ENCODE measurements at places on chromosomes 16 and 17. TPM values are rescaled to one million over a fixed set of nuclear protein-coding genes. Genes with fewer than 3 reads are reported as not detected.

DNA sequence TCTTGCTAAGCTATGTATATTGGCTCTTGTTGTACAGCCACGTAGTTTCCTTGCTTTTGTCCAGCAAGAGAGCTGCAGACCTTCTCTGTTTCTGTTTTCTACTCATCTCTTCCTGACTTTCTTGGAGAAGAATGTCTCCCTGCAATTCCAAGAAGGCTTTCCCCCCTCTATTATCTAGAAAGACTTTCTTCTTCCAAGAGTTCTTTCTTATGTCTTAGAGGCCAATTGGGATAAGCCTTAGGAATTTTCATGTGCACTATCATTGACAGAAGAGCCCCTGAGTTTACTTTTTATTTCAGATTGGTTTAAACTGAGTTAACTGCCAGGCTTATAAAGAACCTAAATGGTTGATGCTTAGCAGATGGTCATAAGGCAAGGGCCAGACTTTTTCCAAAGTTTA, 9.0 kb downstream of the CAPNS2 start:
- DNase-seq: no peak

DNA sequence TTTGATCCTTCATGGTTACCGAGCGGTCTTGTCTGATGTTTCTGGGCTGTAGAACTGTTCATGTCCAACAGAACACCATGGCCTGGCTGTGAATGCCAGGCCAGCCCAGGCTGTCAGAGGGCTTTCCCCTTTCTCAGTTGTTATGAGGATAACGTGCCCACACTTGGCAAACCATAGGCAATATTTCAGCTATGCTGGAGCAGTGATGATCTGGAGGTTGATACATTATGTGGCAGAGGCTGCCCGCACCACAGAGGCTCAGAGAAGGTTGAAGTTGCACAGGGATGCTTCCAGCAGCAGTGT, 92.9 kb downstream of the C16orf78 start:
- DNase-seq: peak; percentile 27

GRCh38 chr17:74778960-74779359, 2.8 kb upstream of the NAT9 start:
- no peak for DNase-seq

DNA sequence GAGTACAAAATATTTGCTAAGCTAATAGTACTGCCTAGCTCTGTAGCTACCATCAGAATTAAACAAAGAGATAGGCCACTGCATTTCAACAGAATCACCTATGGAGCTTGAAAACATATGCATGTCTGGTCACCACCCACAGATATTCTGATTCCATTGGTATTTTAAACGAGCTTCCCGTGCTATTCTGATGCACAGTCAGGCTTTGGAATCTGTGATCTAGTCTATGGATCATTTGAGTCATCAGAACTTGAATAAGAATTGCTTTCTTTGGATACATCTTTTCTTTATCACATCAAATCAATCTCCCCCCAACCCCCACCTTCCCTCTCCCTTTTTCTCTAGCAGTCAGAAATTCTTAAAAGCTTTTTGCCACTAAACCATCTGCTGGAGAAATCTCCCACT, 124.7 kb downstream of the NPIPB5 start:
- no peak for DNase-seq

DNA sequence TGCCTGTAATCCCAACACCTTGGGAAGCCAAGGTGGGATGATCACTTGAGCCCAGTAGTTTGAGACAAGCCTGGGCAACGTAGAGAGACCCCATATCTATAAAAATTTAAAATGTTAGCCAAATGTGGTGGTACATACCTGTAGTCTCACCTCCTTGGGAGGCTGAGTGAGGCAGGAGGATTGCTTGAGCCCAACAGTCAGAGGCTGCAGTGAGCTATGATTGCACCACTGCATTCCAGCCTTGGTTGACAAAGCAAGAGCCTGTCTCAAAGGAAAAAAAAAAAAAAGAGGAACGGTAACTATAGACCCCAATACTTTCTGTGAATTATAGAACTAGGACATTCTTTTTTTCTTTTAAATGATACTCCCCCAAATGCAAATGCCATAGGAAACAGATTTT, 1.8 kb upstream of the TMC5 start:
- no peak for DNase-seq

DNA sequence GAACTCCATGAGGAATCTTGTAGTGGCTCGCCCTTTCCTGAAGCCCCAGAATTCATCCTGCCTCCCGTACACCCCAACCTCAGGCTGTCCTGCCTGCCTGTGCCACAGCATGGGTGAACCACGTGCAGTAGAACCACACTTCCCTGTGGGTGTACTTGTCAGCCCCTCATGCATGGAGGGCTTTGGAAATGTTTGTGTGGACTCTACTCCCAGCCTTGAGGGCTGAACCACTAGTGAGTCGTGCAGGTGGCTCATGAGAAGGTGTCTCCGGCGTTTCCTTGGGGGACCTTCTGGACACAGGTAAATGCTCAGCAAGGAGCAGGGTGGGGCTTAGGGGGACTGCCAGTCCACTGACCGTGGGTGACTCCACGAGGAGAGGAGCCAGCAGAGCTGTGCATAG, 58.7 kb upstream of the ADORA2B start:
- no peak for DNase-seq

GRCh38 chr17:41639492-41640473, 15.4 kb upstream of the KRT17 start:
- no peak for DNase-seq

- DNase-seq: no peak
These were observed 75.5 kb downstream of the SLC5A11 start for GRCh38 chr16:24921229-24921628.

DNA sequence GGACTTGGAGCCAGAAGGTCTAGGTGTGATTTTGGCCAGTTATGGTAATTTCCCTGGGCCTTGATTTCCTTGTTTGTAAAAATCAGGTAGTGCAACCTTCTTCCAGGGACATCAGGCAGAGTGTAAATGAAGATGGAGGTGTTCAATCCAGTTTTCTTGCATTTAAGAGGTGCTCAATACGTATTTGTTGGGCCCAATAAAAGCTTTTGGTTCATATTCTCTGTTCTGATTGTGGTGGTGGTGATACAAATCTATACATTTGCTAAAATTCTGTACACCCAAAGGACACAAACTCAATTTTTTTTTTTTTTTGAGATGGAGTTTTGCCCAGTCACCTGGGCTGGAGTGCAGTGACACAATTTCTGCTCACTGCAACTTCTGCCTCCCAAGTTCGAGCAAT, 6.0 kb downstream of the CD79B start:
- DNase-seq: no peak

DNA sequence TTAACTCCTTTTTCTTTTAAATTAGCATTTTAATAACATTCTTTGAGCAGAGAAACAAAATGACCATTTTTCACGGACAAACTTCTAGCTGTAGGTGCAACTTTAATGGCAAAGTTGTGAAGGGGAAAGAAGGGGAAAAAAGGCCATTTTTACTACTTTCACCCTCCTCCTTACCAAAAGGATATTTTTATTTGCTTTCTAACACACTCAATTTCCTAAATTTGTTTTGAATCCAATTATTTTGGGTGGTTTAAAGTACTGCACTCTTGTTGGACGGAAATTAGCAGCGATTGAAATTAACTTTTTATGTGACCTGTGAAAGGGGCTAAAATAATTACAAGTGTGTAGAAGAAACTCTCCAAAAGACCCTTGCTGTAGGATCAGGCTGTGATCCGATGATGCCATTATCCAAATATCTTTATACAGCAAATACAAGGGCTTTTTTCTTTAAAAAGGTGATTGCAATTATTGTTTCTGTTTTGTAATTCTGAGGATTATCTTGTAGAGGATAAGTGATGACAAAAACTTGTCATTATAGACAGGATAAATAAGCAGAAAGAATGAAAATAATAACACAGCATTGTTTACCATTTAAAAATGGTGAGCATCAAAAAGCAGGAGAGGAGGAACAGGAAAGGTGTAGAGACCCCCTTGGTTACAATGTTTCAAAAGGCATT, 42.4 kb downstream of the SNX11 start:
- no peak for DNase-seq

GRCh38 chr17:9360677-9361081, 214.9 kb downstream of the STX8 start:
- DNase-seq: no peak

- no peak for DNase-seq
These were observed 1.2 kb downstream of the OTOA start for GRCh38 chr16:21664801-21665492.

DNA sequence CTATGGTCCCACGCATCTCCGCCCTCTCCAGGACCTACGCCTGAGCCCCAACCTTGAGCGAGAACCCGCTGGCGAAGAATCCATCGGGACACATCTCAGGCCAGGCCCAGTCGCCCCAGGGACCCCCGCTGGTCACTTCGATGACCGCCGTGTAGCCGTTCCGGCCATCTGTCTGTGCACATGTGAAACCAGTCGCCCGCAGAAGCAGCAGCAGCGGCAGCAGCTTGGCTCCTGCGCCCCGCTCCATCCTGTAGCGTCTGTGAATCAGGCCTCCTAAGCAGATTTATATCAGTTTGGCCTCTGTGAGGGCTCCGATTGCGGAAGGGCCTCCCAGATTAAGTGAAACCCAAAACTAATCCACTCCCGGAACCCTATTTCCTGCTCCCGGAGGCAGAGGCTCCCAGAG, at the start of gene VMO1:
Gene VMO1 (minus strand): TSS at position 259 of the 406 bp plus-strand sequence. CDS start 12 bp downstream, at position 247.
- DNase-seq: peak; percentile 77

DNA sequence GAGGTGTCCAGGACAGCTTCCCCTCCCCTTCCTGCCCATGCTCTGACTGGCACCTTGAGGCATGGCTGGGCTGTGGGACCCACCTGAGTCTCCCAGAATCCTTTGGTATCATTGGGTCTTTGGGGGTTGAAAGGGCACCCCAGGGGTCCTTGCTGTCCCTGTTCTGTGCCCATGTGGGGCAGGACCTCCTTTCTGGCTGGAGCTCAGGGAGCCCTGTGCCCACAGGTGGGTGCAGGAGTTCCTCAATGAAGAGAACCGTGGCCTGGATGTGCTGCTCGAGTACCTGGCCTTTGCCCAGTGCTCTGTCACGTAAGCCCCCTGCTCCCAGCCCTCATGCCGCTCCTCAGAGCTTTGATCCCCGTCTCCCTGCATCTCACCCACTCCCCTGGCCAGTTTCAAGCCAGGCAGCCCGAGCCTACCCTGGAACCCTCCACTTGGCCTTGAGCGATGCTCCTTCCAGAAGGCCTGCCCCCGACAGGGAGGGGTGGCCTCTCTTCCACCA, 11.8 kb downstream of the FMNL1 start:
- DNase-seq: peak; percentile 44

DNA sequence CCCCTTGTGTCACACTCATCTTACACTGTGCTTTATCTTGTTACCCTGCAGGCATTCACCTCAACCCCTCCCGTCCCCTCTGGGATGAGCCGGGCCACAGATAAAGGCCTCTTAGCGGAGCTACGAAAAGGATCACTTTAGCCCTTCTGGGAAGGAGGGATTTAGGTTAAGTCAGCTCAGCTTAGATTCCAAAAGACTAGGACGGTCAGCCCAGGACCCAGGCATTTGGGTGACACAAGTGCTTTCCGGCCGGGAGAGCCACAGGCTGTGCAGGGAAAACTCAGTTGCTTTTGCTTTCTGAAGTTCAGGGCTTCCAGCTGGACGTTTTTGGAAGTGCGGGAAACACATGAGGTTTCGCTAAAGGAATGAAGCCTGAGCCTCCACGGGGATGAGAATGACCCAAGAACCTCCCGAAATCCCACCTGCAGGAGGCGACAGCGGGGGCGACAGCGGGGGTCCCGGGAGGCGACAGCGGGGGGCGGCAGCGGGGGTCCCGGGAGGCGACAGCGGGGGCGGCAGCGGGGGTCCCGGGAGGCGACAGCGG, 11.6 kb upstream of the METRNL start:
- DNase-seq: peak; percentile 67

GRCh38 chr16:47052666-47053640, 79.5 kb upstream of the DNAJA2 start:
- no peak for DNase-seq

GRCh38 chr16:57278494-57278893, 6.0 kb downstream of the PLLP start:
- no peak for DNase-seq

DNA sequence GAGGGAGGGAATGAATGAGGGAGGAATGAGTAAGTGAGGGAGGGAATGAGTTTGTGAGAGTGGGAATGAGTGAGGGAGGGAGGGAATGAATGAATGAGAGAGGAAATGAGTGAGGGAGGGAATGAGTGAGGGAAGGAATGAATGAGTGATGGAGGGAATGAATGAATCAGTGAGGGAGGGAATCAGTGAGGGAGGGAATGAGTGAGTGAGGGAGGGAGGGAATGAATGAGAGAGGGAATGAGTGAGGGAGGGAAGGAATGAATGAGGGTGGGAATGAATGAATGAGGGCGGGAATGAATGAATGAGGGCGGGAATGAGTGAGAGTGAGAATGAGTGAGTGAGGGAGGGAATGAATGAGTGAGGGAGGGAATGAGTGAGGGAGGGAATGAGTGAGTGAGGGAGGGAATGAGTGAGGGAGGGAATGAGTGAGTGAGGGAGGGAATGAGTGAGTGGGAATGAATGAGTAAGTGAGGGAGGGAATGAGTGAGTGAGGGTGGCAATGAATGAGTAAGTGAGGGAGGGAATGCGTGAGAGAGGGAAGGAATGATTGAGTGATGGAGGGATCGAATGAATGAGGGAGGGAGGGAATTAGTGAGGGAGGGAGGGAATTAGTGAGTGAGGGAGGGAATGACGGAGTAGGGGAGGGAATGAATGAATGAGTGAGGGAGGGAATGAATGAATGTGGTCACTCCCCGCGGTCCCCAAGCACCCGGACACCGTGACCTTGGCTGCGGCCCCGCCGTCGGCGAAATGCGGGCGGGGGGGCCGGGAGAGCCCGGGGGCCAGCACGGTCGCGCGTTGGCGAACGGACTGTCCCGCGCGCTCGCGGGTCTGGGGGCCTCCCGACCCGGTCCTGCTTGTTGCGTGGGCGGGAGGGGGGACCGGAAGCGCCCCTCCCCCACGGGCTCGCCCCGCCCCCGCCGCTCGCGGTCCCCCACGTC, 1.1 kb upstream of the UBE2I start:
- no peak for DNase-seq

- no peak for DNase-seq
These were observed 858 bp upstream of the SMARCE1 start for GRCh38 chr17:40648384-40648968.

- DNase-seq: peak; percentile 92
These were observed 15.7 kb upstream of the CPPED1 start for GRCh38 chr16:12819126-12820117.

DNA sequence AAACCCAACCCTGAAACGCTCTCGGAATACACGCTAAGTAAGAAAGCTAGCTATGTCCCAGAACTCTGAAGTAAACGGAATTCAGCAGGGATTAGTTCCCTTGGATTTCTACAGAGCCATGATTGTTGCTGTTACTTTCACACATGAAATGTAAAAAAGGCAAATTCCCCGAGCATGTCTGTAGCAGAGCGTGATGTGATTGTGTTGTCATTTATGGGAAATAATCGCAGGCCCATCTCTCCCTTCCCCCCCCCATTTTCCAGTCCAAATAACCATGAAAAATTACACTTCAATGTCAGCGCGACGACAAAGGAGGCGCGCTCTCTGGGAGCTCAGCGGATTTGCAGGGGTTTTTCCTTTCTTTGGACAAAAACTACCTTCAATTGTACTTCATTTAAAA, 209.0 kb downstream of the ZFHX3 start:
- no peak for DNase-seq

The QRICH2 gene
- 4.2 TPM for total RNA-seq

The ZNF174 gene
- total RNA-seq: 13.4 TPM

The AXIN2 gene
- total RNA-seq: 64.8 TPM

The TEKT1 gene
- not detected for total RNA-seq

The TP53TG3B gene
- not detected for total RNA-seq

The RSL1D1 gene
- 162 TPM for total RNA-seq
